ENCODE measurements at places on chromosomes 3 and 15. TPM values are rescaled to one million over a fixed set of nuclear protein-coding genes. Genes with fewer than 3 reads are reported as not detected.

The ZNF619 gene
- total RNA-seq = 1.5 TPM

GRCh38 chr15:57320631-57321220 lies 55.6 kb upstream of the CGNL1 start:
- no peak for DNase-seq

- DNase-seq = no peak
These were observed 701 bp upstream of the TIPARP start for GRCh38 chr3:156673732-156674045.

The AP4E1 gene
- total RNA-seq = 6.1 TPM

DNA sequence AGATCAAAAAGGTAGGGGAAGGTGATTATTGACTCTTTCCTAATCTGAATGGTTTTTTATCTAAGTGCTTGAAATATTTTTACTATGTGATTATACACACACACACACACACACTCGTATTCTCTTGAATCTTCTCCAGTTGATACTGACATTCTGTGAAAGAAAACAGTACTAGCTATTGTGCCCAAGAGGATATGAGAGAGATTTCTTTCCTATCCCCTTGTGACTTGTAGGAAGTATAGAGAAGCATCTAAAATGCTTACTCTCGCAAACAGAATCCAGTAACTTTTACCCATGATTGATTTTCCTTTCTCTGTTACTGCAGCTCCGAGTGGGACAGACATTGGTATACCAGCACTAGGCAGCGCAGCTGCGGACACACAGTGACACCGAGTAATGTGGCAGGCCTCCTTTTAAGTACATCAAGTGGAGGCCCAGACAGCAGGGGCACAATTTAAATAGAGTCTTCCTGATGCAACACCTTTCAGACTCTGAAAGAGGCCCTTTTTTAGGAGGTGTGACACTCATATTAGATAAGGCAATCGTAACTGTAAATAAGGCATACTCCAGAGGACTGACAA lies 421.0 kb upstream of the CNTN4 start:
- DNase-seq = peak; percentile 12

DNA sequence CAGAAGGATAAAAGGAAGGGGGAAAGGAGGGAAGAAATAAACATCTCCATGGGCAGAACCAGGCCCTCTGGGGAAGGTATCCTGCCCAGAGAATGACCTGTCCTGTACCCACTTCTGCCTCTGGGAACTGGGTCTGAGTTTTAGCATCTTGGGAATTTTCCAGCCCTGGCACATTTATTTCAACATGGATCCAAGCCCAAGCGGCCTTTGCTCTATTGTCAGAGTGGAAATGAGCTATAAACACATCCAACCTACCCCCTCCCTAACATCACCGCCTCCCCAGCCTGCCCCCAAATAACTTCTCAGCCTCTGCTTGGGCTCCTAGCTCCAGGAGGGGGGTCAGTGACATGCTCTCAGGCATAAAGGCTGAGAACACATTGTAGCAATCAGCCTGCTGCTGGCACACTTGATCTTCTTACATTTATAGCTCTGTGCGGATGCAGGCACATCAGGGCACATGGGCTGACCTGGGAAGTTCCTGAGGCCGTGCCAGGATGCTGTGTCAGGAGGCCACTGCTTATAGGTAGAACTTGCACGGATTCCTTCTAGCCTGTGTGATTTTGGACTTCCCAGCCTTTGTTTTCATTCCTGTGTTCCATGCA lies 4.6 kb upstream of the OXTR start:
- DNase-seq = no peak

The CAND2 gene
- 50.6 TPM for total RNA-seq

- peak; percentile 23 for DNase-seq
These were observed 627 bp downstream of the NT5DC2 start for GRCh38 chr3:52532838-52533622.

DNA sequence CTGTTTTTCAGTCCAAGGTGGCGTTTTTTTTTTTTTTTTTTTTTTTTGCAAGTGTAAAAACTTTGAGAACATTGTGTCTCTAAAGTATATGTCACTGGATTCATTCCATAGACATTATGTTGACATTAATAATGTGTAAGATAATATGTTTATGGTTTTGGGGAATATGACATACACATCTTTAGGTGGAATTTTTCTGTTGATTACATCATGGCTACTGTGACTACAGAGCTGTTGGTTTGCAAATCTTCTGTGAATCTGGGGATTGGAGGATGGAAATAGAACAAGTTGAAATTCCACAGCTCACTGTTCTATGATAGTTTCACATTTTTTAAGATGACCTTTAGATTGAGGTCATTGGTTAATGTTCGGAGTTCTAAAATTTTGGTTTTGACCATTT lies 24.4 kb upstream of the PLSCR2 start:
- DNase-seq = no peak

DNA sequence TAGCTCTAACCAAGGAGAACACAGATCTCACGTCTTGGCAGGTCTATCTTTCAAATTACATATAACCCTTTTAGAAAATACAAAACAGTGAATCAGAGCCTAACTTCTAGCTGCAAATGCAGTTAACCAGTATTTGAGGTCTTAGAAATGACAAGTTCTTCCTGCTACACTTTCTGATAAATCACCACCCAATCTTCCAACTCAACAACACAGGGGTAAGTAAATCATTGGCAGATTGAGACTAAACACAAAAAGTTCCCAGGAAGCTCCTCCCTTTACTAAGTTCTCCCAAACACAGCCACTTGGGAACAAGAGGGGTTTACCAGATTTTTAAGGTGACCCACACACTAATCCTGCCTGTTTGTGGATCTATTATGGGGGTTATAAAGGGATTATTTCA lies at the start of gene A4GNT:
A4GNT (minus strand) TSS at position 152 of the 400 bp plus-strand sequence. CDS start 1,134 bp downstream, outside the sequence.
- DNase-seq = no peak

GRCh38 chr15:47184003-47184907 lies 533.0 kb upstream of the SEMA6D start:
- peak; percentile 13 for DNase-seq

The DNAH12 gene
- 0.57 TPM for total RNA-seq

- no peak for DNase-seq
These were observed 31.0 kb upstream of the ATOSA start for GRCh38 chr15:52710050-52710707.
